ENCODE measurements at places on chromosomes 4 and X. TPM values are rescaled to one million over a fixed set of nuclear protein-coding genes. Genes with fewer than 3 reads are reported as not detected.

GRCh38 chr4:72468904-72469502, 100.0 kb downstream of the ADAMTS3 start:
- no peak overlapping the region for H3K4me3 ChIP-seq
- no peak overlapping the region for H3K27ac ChIP-seq
- H3K36me3 ChIP-seq = no peaks in the 10 kb centered on the region

GALNTL6 gene
- 0.53 TPM for total RNA-seq

GRCh38 chr4:3713817-3714641, 52.2 kb upstream of the ADRA2C start:
- H3K4me1 ChIP-seq = peaks cover 21% of the 10 kb centered on the region
- H3K36me3 ChIP-seq = no peaks in the 10 kb centered on the region
- no peak overlapping the region for H3K27ac ChIP-seq
- DNase-seq = no peak
- peaks cover 14% of the 10 kb centered on the region for H3K27me3 ChIP-seq
- no peak overlapping the region for H3K4me3 ChIP-seq

TCEAL7 gene
- 155 TPM for total RNA-seq

DNA sequence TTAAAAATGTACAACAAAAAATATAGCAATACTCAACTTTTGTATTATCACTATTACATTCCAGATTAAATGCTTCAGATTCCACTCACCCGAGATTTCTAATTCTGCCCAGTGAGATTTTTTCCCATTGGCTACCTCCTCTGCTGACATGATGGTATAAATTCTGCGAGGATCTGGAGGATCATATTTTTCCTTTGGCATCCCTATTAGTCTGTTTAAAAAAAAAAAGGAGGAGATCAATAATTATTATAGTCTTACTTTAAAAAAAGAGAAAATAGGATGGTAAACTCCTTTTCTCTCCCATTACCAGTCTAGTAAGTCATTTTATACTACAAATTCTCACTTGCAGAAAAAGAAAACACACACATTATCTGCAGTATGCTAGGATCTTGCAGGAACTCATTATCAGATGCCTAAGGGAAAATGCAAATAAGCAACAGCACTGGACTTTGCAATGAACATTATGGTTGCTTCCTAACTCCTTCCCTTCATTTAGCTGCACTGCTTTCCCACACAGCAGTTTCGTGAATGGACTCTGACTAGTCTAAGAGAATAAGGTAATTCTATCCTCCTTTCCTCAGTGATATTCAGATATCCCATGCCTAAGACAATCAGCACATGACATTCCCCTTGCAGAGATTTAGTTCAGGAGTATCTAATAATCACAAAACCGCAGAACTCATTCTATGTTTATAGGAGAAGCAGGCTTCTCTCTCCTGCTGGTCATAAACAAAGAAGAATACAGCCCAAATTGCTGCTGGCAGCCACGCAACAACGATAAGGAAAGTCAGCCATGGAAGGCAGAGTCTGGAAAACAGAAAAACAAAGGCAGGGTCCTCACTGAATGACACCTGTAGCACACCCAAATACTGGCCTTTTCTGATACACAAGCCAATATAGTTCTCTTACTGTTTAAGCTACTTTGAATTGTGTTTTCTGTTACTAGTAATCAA, 42.7 kb downstream of the CNOT6L start:
- no peak overlapping the region for H3K27ac ChIP-seq
- peaks cover 9% of the 10 kb centered on the region for H3K36me3 ChIP-seq
- no peak for DNase-seq
- no peaks in the 10 kb centered on the region for H3K4me1 ChIP-seq

GRCh38 chr4:129842096-129842495, 746.1 kb downstream of the C4orf33 start:
- no peak for DNase-seq
- no peak overlapping the region for H3K4me3 ChIP-seq
- H3K4me1 ChIP-seq = no peaks in the 10 kb centered on the region
- no peaks in the 10 kb centered on the region for H3K27me3 ChIP-seq
- H3K36me3 ChIP-seq = no peaks in the 10 kb centered on the region

Data from muscle of leg (tissue), 16 donors.